ENCODE measurements at places on chromosomes 16 and 17. TPM values are rescaled to one million over a fixed set of nuclear protein-coding genes. Genes with fewer than 3 reads are reported as not detected.

FOXL1 gene
- not detected for total RNA-seq

GRCh38 chr16:27377666-27378485 lies 24.1 kb upstream of the IL21R start:
- peak; percentile 61 for DNase-seq

SYCE1L gene
- 4.1 TPM for total RNA-seq

KIF1C gene
- 51.0 TPM for total RNA-seq

DNA sequence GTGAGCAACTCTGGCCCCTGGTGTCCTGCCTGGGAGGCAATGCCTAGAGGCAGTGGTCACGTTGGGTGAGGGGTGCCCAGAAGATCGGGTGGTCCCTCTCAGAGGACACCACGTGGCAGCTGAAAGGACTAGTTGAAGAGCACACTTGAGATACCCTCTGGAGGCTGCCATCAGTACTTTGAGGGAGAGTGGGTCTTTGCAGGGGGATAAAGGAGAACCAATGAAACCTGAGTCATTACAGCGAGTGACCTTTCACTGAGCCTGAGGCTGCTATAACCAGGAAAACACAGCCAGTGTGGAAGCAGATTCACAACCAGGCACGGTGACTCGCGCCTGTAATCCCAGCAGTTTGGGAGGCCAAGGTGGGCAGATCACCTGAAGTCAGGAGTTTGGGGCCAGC lies 18.9 kb downstream of the CA4 start:
- DNase-seq: no peak

DNA sequence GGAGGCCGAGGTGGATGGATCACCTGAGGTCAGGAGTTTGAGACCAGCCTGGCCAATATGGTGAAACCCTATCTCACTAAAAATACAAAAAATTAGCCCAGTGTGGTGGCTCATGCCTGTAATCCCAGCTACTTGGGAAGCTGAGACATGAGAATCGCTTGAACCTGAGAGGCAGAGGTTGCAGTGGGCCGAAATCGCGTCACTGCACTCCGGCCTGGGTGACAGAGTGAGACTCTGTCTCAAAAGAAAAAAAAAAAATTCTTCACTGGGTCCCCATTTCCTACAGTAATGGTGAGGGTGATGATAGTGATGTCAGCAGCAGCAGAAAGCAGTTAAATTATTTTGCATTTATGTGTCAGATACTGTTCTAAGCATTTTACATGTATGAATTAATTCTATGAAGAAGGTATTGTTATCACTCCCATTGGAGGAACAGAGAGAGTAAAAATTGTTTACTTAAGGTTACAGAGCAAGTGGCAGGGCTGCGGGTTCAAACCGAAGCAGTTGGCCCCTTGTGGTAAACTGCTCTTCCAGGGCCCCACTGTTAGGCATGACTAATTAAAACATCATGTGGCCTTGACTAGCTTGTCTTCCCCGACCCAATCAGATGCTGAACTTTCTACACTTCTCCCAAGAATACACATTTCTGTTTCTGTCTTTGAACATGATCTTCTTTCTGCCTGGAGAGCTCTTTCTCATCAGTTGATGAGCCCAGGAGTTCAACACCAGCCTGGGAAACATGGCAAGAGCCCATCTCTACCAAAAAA lies 45.8 kb downstream of the STAT3 start:
- peak; percentile 85 for DNase-seq

DNA sequence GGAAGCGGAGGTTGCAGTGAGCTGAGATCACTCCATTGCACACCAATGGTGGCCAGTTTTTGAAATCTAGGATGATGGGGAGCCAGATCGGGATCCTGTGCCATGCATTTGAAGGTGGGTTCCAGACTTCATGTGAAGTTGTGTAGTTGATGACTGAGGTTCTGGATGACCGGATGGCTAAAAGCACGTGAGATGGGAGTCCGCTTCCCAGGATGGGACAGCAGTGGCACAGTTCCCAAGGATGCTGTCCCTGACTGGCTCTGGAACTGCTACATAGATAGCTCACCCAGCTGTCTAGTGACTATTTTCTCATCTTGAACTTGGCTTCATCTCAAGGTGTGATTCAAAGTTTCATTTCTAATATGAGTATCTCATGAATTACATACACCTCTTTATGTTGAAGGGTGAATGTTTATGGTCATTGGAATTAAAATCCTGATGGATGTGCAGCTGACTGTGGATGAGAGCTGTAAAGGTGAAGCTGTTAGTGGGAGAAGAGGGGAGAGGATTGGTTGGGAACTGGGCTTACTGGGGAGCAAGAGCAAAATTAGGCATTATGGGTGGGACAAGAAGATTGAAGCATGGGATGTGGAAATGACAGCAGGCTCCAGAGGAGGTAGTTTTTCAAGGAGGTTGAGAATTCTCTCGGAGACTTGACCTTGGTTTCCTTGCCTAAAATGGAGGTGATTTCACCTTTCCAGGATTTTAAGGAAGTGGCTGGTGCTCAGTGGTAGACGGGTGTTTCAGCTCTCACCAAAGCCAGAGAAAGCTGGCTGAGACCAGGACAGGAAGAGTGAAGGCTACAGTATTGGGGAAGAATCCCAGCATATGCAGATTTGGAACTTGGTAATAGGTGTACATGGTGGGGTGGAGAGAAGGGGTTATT lies 8.2 kb downstream of the TUFM start:
- no peak for DNase-seq

- peak; percentile 66 for DNase-seq
Measured at GRCh38 chr17:47785538-47786123, 36.0 kb downstream of the OSBPL7 start.

DNA sequence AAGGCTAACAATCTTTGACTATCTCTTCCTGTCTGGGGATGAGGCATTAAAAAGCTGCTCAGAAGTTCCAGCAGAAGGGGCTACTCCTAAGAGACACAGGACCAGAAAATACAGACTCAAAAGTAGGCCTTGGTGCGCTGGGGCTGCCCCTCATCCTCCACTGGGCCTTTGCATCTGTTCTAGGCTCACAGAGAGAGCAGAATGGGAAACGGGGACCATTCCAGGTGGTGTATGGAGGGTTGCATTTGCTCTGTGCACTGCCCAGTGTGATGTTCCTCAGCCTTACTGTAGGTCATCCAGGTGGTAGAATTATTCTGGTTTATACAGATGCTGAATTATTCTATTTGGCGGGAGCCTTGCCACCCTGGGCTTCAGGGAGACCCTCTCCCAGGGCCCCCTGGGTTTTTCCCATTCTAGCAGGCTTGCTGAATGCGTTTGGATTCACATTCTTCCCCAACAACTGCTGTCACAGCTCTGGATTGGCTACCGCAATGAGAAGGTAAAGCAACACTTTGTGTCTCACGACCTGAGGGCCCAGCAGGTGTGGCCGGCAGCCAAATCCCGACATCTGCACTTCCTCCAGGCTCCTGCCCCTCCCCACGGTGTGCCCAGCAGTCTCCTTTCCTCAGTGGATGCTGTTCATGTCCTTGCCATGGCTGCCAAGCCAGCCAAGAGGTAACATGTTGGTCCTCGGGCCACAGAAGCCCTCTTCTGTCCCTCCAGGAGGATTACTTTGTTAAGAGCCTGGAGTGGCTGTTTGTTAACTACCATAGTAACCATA lies 25.0 kb upstream of the ZNHIT3 start:
- DNase-seq: no peak

GRCh38 chr16:19108409-19109287 lies 5.1 kb upstream of the ITPRIPL2 start:
- no peak for DNase-seq

GOSR1 gene
- total RNA-seq: 45.3 TPM

- no peak for DNase-seq
Measured at GRCh38 chr17:44192750-44193149, 6.0 kb downstream of the TMUB2 start.

C17orf78 gene
- total RNA-seq: not detected

DNA sequence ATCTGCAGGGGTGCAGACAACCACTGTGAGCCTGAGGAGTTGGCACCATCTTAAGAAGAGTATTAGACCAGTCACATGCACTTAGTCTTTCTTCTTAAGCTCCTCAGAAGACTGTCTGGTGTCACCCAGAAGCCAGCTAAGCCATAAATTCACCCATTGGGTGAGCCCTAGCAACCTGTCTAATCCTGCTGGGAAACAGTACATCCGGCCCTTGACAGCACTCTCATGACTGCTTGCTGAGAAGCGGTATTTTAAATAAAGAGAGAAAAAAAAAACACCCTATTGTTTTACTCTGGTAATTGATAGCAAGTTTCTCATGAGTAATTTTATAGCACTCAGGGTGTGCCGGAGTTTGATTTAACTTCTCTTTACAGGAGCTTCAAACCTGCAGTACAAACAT lies 134.7 kb downstream of the SOX9 start:
- DNase-seq: no peak

GRCh38 chr17:6843241-6843880 lies 11.8 kb upstream of the TEKT1 start:
- no peak for DNase-seq

OXLD1 gene
- total RNA-seq: 57.9 TPM

COA3 gene
- total RNA-seq: 43.7 TPM

DNA sequence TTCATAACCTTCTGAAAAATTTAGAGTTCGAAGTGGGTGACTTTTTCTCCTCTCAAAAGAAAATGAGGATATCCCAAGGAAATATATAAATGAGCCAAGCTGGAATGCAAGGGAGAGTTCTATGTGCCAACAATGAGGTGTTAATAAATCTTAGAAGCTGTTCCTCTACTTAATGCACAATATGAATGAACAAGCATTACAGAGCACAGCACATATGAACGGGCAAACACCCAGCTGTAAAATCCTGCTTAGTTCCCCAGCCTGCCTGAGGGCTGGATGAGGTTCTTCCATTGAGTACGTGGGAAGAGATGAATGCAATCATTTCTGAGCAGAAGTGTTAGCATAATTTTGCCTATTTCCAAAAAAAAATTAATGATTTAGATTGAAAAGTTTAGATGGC lies 58.1 kb downstream of the WDR59 start:
- DNase-seq: no peak

GRCh38 chr16:64019339-64019738 lies 1102.5 kb downstream of the CDH11 start:
- DNase-seq: no peak

DNA sequence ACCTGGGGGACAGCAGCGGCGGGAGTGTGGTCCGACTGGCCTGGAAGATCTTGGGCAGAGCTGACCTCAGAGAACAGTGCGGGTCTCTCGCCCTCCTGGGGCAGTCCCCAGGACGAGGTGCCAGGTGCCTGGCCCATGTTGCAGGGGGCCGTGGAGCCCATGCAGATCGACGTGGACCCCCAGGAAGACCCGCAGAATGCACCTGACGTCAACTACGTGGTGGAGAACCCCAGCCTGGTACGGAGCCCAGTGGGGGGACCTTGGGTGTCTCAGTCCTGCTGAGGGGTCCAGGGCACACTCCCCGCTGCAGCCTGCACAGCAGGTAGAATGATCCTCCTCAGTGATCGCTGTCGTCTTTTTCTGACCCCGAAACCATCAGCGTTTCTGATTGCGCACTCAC lies 1.4 kb downstream of the GPS1 start:
- no peak for DNase-seq

OTOP3 gene
- total RNA-seq: not detected

DNA sequence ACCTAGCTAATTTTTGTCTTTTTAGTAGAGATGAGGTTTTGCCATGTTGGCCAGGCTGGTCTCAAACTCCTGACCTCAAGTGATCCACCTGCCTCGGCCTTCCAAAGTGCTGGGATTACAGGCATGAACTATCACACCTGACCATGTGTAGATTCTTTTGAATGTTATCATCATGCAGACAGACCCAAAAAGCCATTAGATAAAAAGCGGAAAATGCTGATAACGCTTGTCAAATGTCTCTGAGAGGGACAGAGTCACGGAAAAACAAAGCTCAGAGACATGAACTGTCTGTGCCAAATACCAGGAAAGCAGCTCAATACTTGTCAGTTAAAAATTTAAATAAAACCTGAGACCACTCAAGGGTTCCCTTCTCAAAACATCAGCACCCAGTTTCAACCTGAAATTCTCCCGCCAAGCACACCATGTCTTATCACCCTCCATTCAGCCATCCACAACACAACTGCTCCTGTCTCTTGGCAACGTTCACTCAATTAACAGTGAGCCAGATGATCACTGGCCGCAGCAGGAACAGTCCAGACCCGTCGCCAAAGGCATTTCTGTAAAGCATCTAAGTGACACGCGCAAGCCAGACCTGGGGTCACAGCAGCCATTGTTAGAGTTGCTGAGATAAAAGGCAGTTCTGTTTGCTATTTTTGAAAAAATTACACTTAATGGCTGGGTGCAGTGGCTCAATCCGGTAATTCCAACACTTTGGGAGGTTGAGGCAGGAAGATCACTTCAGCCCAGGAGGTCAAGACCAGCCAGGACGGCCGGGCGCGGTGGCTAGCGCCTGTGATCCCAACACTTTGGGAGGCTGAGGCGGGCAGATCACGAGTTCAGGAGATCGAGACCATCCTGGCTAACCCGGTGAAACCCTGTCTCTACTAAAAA lies 29.7 kb downstream of the FANCA start:
- DNase-seq: no peak

CACNG4 gene
- not detected for total RNA-seq

TNFSF13 gene
- 2.2 TPM for total RNA-seq

PRAC1 gene
- total RNA-seq: not detected

- DNase-seq: no peak
Measured at GRCh38 chr17:29433541-29433940, 43.4 kb downstream of the TAOK1 start.

DNA sequence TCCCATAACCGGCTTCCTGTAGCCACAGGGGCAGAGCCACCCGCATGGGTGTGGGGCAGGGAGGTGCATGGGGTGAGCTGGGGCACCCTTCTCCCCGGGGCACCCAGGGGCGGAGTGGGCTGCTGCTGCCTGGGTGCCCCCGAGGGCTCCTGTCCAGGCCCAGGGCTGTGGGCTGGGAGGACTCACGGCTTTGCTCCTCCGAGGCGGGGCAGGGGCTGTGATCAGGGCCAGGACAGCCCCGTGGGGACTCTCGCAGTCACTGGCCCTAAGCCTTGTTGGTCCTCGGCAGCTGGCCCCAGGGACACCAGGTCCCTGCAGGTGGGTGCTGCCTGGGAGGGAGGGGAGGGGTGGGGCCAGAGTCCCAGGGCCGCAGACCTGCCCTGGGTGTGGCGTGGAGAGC lies 19.7 kb downstream of the CACNA1H start:
- no peak for DNase-seq

GRCh38 chr17:57484081-57484666 lies 227.9 kb downstream of the MSI2 start:
- DNase-seq: no peak

KRTAP9-4 gene
- not detected for total RNA-seq

WNK4 gene
- 0.59 TPM for total RNA-seq

DNA sequence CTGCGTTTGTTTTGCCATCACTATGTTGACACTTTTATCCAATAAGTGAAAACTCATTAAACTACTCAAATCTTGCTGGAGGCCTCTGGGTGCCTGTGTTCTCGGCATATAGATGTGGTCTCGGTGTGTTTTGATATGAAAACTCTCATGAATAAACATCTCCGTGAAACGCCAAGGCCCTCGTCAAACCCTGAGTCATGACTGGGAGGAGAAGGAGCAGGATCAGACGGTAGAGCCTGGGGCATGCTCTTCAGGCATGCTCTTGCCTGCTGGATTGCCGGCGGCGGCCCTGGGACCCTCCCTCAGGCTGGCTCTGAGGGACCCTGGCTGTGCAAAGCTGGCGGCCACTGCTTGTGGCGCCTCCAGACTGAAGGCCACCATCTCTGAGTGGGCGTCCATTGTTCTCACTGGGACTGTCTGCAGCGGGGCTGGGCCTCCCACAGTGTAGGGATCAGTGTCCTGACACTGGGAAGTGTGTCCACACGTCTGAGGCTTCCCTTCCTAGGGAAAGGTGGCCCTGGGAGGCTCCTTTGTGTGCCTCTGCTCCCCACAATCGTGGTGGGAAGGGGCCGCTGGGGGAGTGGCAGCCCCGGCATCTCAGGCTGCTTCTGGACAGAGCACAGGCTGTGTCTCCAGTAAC lies 1.7 kb upstream of the NPB start:
- DNase-seq: no peak

GRCh38 chr17:50259477-50260324 lies 14.6 kb upstream of the TMEM92 start:
- no peak for DNase-seq

Data from activated CD8-positive, alpha-beta memory T cell treated with anti-CD3 and anti-CD28 coated beads, Interleukin-2, amount 10 ng/mL, durations not matched to agents 7 days and 5 days (primary cell).